ENCODE measurements at places on chromosomes 7 and 10. TPM values are rescaled to one million over a fixed set of nuclear protein-coding genes. Genes with fewer than 3 reads are reported as not detected.

DNA sequence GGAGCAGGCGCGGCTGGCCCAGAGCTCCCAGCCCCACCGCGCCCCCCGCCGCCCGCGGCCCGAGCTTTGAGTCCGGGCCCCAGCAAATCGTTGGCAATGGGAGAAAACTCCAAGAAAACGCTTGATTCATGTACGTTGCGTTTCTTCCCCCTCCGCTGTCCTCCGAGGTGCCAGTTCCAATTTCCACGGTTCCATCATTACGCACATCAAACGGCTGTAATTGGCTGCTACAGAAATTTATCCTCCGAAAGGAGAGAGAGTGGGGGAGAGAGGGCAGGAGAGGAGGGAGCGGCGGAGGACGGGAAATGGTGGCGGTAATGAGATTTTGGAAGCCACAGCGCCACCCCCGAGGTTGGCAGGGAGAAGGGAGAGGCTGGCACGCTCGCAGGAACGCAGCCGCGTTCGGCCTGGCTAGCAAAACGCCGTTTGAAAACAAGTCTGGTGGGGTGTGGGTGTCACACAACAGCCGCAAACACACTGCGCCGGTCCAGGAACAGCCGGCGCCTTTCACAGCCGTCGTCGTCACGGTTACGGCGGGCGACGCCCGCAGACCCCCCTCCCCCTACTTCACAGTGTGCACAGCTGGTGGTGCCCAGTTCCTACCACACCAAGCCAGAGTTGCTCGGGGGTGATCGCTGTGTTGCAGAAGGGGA, 57.5 kb downstream of the UNCX start:
- DNase-seq: no peak

- no peak for DNase-seq
These were observed 216.7 kb upstream of the KLF14 start for GRCh38 chr7:130950741-130951140.

- DNase-seq: peak; percentile 77
These were observed 1.6 kb upstream of the SEPHS1 start for GRCh38 chr10:13349463-13350274.

- DNase-seq: peak; percentile 89
These were observed 10.3 kb downstream of the SUMF2 start for GRCh38 chr7:56074371-56074791.

Gene ZNF425
- 1.4 TPM for total RNA-seq

Gene INA
- not detected for total RNA-seq

Measured in upper lobe of right lung (tissue), 1 donor.